ENCODE measurements at places on chromosomes 5 and 9.

DNA sequence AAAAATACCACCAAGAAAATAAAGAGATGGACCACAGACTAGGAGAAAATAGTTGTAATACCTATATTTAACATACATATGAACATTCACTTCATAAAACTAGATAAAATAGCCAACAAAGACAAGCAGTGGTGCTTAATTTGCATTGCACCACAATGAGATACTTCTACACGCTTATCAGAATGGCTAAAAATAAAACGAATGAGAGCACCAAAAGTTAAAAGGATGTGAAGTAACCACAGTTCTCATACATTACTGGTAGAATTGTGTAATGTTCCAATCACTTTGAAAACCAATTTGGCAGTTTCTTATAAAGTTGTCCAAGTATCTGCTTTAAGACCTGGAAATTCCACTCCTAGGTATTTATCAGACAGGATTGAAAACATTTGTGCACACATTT is 198.9 kb upstream of the SGCD start:
- no peak for DNase-seq

DNA sequence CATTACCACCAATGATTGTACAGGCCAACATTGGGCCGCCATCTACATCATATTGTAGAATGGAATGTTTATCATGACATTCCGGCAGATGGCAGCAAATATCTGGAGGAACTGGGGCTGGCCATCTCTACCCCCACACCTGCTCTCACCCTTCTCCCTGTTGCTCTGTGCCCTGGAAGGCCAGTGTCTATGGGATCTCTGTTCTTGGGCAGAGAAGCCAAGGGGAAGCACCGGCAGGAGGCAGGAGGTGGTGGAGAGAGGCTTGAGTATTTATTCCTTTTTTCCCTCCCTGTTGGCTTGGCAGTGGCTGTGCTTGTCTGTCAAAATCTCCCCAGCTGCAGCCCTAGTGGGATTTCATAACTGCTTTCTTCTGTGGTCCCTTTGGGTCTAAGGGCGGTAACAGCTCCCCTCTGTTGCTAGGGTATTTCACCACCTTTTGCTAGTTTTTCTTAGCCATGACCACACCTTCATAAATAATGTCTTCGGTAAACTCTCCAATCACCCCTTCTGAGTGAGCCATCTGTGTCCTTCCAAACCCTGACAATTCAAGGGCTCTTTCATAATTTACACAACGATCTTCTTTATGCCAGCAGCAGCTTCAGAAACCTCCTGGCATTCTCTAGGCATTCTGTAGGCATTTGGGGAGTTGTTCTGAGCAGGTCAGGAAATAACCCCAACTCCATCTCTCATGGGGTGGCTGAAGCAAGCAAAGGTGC is 225.8 kb downstream of the MELK start:
- no peak for DNase-seq

GRCh38 chr5:67366691-67367395 is 170.2 kb upstream of the CD180 start:
- DNase-seq = no peak

DNA sequence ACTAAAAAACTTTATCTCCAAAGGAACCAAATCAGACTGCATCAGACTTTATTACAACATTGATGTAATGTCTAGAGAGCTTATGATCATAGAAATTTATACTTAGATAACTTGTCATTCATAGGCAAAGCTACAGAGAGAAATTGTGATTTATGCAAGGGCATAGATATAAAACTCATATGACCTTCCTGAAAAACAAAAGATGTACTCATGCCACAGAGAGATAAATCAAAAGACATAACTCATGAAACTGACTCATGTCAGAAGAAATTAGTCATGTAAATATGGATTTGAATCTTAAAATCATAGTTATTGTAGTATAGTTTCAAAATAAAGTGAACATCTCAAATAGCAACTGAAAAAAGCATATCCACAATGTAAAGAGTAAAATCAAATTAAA is 186.2 kb downstream of the GABBR2 start:
- DNase-seq = no peak

DNA sequence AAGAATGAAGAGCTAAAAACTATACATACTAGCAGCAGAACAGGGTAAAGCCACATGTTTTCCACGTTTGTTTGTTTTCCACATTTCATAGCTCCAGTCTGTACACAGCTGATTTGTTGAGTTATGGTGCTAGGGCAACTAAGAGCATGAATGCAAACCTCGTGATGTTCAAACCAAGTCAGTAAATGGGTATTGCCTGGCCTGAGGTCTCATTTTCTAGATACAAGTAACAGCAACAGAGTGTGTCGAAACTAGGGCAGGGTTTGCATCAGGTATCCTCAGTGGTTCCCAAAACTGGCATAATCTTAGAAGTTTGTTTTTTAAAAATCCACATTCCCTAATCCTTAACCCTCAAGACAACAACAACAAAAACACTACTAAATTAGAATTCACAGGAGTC is 89.3 kb downstream of the CEMIP2 start:
- peak; percentile 51 for DNase-seq

DNA sequence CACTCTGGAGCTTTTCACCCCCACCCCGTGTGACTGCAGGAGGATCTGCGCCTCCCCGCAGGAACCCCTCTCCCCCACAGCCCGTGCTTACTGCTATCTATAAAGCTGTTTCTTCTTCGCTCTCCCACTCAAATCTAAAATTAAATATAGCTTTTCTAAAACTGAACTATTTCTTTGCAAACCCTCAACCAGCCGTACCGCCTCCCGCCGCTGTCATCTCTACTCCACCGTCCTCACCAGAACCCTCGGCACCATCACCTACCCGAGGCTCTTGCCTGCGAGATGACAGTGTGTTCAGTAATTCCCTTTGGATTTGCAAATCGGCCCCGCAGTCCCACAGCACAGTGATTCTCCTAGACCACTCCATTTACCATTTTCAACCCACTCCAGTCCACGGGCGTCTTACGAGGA is 13.6 kb downstream of the LPCAT1 start:
- no peak for DNase-seq

DNA sequence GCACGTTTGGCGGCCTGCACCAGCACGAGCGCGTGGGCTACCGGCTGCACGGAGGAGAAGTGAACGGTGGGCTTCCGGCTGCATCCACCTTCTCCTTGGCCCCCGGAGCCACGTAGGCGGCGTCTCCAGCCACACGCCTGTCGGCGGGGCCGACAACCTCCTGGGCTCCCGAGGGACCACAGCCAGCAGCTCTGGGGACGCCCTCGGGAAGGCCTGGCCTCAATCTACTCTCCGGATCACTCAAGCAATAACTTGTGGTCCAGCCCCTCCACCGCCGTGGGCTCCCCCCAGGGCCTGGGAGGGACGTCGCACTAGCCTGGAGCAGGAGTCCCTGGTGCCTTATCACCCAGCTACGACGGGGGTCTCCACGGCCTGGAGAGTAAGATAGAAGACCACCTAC is 73.7 kb downstream of the INSL6 start:
- DNase-seq = no peak

- DNase-seq = no peak
Measured at GRCh38 chr9:5884191-5884590, 6.5 kb upstream of the MLANA start.

DNA sequence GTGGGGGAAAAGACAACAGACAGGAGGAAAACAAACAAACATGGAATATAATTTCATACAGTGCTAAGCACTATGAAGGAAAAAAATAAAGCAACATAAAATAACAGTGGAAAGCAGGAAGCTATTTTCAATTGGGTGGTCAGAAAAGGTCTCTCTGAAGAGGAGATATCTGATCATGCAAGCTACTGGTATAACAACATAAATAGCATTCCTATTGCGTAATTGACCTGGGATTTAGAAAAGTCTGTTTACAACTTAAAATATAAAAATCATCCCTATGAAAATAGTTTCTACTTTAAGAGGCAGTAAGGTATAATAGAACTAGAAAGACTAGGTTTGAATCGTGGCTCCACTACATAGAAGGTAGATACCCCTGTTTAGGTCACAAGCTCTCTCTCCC is 61.4 kb downstream of the FBXW11 start:
- DNase-seq = peak; percentile 74

- DNase-seq = no peak
Measured at GRCh38 chr5:127585661-127586060, 63.2 kb upstream of the CTXN3 start.

- DNase-seq = no peak
Measured at GRCh38 chr9:98540476-98540875, 168.3 kb downstream of the GABBR2 start.

DNA sequence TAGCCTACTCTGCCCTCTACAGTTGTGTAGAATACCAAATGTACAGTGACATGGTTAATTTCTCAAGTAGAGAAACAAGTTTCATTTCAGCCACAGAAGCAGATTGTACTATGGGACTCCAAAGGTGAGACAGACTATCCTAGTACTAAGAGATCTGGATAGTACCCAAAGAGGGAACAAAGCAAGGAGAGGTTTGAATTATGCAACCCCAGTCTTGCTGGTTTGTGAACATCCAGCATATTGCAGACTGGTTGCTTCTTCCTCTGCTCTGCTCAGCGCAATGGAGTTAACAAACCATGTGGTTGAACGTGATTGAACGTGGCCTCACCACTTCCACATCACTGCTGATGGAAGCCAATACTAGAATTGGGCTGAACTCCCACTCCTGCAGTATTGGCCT is 43.3 kb upstream of the ALDOB start:
- no peak for DNase-seq

- no peak for DNase-seq
Measured at GRCh38 chr9:99069546-99069945, 35.4 kb upstream of the TGFBR1 start.

GRCh38 chr9:108863891-108864290 is 1.8 kb downstream of the ACTL7A start:
- no peak for DNase-seq

GRCh38 chr9:128771745-128772519 is at the start of gene ZER1:
Gene ZER1, minus strand, starts transcription at chr9:128771927. Its CDS starts 16,362 bp downstream, at chr9:128755565.
- DNase-seq = peak; percentile 91

DNA sequence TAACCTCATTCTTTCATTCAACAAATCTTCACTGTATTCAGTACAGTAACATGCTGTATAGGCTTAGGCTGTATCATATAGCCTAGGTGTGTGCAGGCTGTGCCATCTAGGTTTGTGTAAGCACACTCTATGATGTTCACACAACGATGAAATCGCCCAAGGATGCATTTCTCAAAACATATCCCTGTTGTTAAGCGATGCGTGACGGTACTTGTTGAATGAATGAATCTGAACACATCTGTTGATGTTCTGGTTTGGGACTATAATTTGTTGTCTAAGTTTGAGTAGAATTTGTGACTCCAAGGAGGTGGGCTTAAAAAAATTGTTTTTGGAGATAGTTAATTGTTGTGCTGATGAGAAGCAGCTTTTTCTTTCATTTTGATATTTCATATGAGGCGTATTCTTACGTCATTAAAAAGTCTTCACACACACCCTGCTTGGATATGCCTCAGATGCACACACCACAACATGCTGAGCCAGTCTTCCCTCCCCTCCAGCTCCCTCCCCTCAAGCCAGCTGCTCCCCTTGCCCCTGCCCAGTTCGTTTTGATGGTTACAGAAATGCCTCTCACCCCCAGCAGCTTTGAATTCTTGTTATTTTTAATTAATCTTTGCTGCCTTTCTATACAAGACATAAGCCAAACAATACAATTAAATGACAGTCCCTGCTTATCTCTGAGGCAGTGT is 5.5 kb upstream of the PSAT1 start:
- no peak for DNase-seq

GRCh38 chr9:22210936-22211335 is 201.8 kb upstream of the CDKN2B start:
- DNase-seq = no peak

DNA sequence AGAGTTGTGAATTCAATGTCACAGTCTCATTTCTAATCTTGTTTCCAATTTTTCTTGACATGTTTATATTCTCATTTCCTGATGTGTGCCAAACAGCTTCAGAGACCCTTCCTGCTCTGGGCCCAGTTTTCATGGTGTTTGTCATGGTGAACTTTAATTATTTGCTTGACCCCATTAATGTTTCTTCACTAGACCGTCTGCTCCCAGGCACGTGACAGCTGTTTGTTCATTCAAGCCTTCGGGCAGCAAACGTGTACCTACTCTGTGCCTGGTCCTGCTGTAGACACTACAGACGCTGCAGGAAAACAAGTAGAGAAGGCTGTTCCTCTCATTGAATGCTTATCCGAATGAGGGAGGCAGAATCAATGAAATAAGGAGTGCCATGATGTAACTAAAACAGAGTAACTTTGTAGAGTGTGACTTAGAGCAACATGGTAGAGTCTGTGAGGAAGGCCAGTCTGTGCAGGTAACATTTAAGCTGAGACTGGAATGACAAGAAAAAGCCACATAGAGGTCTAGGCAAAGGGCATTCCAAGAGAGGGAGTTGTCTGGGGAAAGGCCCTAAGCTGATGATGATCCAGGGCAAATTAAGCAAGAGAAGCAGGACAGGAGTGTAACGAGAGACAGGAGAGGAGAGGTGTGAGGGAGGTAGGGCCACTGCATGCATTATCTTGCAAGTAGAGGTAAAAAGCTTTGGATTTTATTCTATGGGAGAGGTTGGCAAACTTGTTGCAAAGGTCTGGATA is 191.4 kb downstream of the SEMA5A start:
- no peak for DNase-seq

- DNase-seq = no peak
Measured at GRCh38 chr5:78727786-78728761, 79.5 kb upstream of the LHFPL2 start.

DNA sequence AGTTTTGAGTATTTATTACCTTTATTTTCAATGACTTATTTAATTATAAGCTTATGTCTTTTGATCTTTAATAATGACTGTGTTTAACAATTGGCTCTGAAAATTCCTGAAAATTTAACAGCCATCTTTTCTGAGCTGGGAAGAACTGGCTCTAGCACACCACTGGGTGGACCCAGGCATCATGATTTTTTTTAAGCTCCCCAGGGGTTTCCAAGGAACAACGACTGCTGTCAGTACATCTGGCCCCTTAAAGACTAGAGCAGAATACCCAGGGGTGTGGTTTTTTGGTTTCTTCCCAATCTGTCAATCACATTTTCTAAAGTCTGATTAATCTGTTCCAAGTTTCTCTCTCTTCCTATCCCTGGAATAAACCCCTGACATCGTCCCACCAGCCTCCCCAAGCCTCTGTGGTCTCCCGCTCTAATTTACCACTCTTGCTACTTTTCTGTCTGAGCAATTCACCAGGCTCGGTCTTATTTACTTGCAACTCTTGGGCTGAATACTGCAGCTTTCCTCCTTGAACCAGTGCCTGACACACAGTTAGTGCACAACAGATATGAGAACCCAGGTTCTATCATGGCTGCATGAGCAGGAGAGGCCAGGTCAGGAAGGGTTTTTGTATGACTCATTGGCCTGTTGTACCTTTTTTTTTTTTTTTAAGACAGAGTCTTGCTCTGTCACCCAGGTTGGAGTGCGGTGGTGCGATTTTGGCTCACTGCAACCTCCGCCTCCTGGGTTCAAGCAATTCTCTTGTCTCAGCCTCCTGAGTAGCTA is 321.9 kb downstream of the ZSWIM6 start:
- DNase-seq = no peak

GRCh38 chr9:36398745-36399144 is 1.3 kb downstream of the RNF38 start:
- DNase-seq = peak; percentile 33

- no peak for DNase-seq
Measured at GRCh38 chr9:117315236-117315635, 99.6 kb downstream of the ASTN2 start.

Data from fibroblast of villous mesenchyme (primary cell).